ENCODE measurements at places on chromosomes 2 and 18. TPM values are rescaled to one million over a fixed set of nuclear protein-coding genes. Genes with fewer than 3 reads are reported as not detected.

CPS1 gene
- total RNA-seq, result 0.48 TPM

B3GNT7 gene
- not detected for total RNA-seq

GKN1 gene
- total RNA-seq, result not detected

VAPA gene
- total RNA-seq, result 168 TPM

INO80B gene
- total RNA-seq, result 28.9 TPM

TRABD2A gene
- total RNA-seq, result 70.2 TPM

ABCA12 gene
- total RNA-seq, result not detected

NHEJ1 gene
- 20.3 TPM for total RNA-seq

OTOS gene
- not detected for total RNA-seq

TTC27 gene
- 18.1 TPM for total RNA-seq

IMMT gene
- 135 TPM for total RNA-seq

ALKAL2 gene
- not detected for total RNA-seq

RBKS gene
- 1.2 TPM for total RNA-seq

HOXD13 gene
- not detected for total RNA-seq

MATN3 gene
- total RNA-seq, result not detected

SERPINB10 gene
- not detected for total RNA-seq

ACMSD gene
- total RNA-seq, result not detected

IL36G gene
- total RNA-seq, result not detected

EHD3 gene
- 0.44 TPM for total RNA-seq

PLEKHH2 gene
- total RNA-seq, result 0.20 TPM

MERTK gene
- 0.21 TPM for total RNA-seq

Data from activated CD4-positive, alpha-beta T cell treated with anti-CD3 and anti-CD28 coated beads, Interleukin-2, amount 10 ng/mL, durations not matched to agents 7 days and 5 days (primary cell).